ENCODE measurements at places on chromosomes 3 and 15.

GRCh38 chr3:136336329-136337100 lies 86.4 kb downstream of the PCCB start:
- DNase-seq: no peak

DNA sequence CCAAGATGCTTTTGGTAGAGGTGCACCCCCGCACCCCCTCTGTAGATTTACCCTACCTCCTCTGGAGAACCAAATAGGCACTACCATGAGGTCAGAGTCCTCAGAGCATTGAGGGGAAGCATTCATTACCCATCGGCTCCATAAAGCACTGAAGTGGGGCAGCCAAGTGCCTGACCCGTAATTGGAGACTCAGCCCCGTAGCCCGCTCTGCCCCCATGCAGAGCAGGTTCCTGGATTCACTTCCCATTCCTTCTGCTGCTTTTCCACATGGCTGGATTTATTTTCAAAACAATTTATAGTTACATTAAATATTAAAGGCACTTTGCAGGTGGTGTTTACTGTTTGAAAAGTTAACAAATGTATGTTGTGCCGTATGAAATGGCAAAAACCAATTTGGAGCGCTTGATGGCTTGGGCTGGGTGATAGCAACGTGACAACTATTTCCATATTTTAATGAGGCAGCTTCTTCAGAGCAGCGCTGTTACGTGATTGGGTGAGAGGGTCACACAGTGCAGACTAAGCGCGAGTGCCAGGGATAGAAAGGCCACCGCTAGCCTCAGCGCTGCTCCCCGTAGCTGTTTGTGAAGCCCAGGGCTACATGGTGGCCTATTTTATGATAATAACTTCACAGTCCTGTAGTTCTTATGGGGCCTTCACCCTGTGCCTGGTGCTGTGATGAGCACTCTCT lies 373.8 kb upstream of the PROK2 start:
- DNase-seq: no peak

- DNase-seq: peak; percentile 73
Measured at GRCh38 chr15:69854521-69855181, 243.1 kb downstream of the TLE3 start.

GRCh38 chr3:13853256-13853977 lies 26.5 kb downstream of the WNT7A start:
- DNase-seq: no peak

DNA sequence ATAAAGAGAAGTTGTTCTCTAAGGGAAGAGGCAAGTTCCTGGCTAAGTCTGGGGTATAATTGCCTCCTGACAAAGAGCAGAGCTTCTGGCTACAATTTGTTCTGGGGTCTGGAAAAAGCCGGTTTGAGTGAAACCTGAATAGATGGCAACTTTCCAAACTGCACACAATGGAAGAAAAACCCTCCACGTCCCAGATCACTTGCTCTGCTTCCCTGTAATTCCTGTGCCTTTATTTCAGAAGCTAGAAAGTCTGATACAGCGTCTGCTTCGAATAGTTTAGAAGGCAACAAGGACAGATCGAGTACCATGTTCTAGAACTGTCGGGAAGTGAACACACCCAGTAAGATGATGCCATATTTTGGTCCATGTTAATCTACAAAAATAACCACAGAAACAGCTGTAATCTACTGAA lies 1.6 kb upstream of the WDR82 start:
- no peak for DNase-seq

GRCh38 chr15:90367576-90367975 lies 15.5 kb downstream of the ZNF774 start:
- DNase-seq: no peak

DNA sequence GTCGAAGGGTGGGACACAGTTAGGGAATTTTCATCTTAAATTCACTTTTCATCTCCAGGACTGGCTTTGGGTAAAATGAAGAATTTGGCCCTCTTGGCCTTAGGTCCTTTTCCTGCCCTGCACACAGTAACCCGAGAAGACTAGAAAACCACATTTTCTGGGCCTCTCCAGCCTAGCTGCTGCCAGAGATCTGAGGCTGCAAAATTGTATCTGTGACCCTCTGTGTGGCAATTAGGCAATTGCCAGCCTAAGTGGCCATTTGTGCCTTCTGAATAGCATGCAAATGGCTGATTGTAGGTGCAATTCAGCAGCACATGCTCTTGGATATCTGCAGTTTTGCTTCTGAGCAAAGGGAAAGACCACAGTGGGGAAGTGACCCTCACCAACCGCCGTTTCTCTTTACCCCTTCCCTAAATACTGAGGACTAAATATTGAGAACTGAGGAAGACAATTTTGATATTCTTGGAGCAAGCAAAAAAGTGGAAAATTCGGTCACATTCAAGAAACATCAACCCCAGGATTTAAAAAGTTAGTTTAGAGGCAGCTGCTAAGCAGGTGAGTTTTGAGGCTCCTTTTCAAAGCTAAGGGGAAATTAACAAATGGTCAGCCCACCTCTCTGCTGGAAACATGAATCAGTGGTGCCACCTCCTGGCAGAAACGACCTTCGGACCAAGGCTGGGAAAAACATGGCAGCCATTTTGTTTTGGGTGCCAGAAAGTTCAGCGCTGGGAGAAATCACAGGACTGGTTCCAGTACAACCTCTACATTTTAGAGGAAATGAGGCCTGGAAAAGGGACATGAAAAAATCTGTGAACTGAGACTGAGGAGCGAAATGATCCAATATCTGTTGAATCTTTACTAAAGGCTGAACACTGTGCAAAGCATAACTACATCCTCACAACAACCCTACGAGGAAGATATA lies 56.6 kb upstream of the PRTG start:
- DNase-seq: no peak

DNA sequence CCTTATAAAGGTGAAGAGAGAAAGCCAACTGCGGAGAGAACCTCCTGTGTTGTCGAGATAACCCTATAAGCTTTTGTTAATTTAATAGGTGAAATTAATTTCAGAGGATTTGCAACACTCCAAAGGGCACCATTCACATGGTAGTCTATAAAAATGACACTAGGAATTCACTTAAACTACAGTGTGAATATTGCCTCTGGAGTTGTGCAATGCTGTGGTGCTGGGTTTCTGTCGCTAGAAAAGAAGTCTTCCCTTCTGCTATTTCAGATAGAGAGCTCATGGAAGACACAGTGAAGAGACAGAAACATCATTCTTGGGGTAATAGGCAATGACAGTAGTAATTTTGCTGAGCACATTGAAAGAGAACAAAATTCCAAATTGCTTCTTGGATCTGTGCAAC lies 28.8 kb upstream of the PROK2 start:
- DNase-seq: no peak

- no peak for DNase-seq
Measured at GRCh38 chr3:127652246-127652995, 20.3 kb upstream of the ABTB1 start.

GRCh38 chr3:58497097-58497496 lies 5.2 kb downstream of the KCTD6 start:
- DNase-seq: no peak

DNA sequence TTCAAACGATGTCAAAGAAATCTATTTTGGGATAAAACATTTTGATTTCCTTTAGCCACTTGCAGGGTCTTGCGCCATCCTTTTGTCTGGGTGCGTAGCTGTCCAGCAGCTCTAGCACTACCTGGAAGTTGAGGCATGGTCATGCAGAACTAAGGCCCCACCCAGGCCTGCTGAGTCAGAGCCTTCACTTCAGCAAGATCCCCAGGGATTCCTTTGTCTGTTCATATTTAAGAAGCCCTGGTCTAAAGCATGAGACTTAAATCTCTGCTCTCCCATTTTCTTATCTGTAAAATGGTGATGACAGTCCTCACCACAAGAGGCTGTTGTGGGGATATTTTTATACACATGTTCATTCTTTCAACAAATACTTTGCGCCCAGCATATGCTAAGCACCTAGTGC lies 99.0 kb upstream of the CTDSPL start:
- DNase-seq: no peak

GRCh38 chr3:28240441-28240840 lies 978 bp upstream of the CMC1 start:
- no peak for DNase-seq

GRCh38 chr3:58560771-58561311 lies 16.4 kb downstream of the FAM107A start:
- peak; percentile 98 for DNase-seq

GRCh38 chr3:122727294-122727693 lies 46.7 kb downstream of the PARP14 start:
- no peak for DNase-seq

- DNase-seq: no peak
Measured at GRCh38 chr3:52140000-52140399, 14.2 kb downstream of the POC1A start.

- no peak for DNase-seq
Measured at GRCh38 chr15:98071786-98072185, 111.3 kb downstream of the ARRDC4 start.

DNA sequence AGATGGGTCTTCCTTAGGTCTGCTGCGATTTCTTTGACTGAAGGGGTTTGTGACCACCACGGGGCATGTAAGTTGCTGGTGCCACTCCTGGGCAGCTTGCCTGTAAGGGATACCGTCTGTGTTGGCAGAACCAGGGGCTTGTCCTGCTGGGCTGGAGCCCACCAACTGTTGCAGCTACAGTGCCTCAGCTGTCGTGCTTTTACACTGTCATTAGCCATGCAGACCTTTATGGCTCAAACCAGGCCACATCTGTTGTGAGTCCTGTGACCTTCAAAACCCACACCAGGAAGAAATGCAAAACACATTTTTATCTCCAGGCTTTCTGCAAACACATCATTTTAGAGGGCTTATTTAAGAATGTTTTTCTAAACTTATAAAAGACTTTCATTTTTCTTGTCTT lies 168.7 kb downstream of the PTPRG start:
- DNase-seq: no peak

DNA sequence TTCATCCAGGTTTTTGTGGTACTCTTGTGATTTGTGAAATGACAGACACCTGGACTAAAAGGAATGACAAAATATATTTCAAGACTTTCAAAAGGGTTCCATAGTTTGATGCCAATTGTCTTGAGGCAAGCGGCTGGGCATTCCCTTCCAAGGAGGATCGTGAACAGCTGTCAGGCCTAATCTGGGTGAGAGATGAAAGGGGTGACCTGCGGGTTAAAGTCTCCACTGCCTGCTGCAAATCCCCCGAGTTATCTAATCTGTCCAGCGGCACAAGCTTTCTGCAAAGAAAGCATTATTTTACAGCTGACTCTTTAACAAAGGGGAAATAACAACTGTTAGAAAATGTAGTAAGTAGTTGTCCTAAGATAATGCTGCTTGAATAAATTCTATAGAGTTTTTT lies 128.7 kb upstream of the MB21D2 start:
- DNase-seq: no peak

DNA sequence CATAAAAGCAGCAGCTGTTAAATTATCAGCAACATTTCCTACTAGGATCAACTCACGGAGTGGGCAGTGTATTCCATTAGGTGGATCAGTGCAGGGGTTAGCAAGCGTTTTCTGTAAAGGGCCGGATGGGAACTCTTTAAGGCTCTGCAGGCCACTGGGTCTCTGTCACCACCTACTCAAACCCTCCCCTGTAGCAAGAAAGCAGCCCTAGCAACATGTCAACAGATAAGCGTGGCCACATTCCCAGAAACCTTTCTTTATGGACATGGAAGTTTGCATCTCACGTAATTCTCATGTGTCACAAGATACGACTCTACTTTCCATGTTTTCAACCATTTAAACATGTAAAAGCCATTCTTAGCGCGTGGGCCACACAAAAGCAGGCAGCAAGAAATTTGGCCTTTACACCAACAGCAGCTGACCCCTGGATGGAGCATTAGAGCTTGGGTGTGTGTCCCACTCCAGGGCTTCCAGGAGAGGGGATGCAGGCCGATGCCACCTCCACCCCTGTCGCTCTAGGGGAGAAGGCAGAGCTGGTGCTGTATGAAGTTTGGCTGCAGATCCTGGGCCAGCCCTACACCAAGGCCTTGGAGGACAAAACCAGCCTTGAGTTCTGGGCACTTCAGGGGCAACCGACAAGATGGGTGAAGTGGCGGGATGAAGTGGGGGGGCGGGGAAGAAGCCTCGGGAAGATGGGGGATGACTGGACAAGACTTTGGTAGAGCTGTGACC lies 48.2 kb upstream of the CSPG4 start:
- no peak for DNase-seq

DNA sequence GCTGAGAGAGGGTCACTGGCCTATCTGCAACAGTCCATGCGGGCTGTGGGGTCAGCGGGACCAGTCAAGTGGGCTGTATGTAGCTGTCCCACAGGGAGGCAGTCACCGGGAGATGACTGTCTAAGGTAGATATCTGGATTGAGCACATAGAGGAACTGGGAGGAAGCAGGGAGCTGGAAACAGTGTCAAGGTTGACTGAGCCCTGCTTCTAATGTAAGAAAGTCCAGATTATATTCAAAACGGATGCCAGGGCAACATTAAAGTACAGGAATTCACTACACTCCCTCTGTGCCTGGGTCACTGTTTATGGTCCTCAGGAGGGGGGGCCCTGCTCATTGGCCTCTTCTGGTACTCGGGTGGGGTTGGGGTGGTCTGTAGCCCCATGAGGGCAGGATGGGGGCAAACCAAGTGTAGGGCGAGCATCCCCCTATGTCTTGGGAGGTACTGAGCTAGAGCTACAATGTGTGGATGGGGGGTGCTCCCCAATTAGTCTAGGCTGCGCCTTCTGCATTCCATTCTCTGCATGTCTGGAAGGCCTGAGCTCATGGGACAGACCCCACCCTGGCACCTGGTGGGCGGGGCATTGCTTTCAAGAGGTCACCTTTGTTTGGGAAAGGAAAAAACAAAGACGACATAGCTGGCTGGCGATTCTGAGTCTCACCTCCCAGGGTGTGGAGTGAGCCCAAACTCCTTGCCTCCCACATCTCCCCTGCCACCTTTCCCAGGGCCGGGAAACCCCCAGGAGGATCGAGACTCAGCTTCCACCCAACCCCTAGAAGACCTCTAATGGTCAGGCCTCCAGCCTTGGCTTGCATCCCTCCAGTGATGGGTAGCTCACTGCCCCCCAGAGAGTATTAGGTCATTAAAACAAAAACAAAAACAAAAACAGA lies 45.1 kb upstream of the C15orf39 start:
- DNase-seq: no peak

DNA sequence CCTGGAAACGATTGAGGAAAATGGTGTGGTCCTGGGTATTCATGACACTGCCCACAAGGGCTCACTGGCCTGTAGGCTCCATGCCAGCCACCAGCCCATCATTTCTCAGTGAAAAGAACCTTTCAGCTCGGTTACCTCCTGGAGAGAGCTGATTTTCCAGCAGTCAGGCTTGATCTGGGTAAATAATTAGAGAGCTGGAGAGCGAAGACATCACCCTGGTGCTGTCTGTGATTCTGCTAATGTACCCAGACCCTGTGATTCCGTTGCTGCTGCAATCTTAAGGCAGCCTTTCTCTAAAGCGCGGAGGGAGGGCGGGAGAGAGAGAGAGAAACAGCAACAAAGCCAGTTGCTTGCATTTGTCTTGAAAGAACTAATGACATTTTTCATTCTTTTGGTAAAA lies 221.9 kb upstream of the TOPAZ1 start:
- no peak for DNase-seq

GRCh38 chr3:71564361-71564760 lies 19.2 kb downstream of the FOXP1 start:
- DNase-seq: no peak

- DNase-seq: no peak
Measured at GRCh38 chr3:32315441-32315840, 76.2 kb upstream of the CMTM7 start.

GRCh38 chr15:60519218-60519617 lies 40.3 kb upstream of the ICE2 start:
- DNase-seq: no peak

All from AG09309 (cell line).